ENCODE measurements at places on chromosomes 5 and 9.

- DNase-seq, result no peak
These were observed 126.2 kb downstream of the ADAMTS16 start for GRCh38 chr5:5266297-5266696.

DNA sequence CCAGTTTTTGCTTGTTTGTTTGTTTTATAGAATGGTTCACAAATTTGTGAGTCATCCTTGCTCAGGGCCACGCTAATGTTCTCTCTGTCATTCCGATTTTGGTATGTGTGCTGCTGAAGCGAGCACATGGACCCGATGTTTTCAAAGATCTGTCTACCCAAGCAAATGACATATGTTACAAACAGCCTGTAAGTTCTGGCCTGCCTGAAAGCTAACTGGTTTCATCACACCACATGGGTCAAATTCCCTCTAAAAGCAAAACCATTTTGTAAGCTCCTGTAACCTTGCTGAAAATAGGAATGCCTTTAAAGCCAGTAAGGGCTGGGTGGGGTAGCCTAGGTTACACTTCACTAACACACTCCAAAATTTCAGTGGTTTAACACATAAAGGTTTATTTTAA, 25.4 kb downstream of the DMRT3 start:
- no peak for DNase-seq

- no peak for DNase-seq
These were observed 464.1 kb downstream of the DMRT2 start for GRCh38 chr9:1514250-1514649.

DNA sequence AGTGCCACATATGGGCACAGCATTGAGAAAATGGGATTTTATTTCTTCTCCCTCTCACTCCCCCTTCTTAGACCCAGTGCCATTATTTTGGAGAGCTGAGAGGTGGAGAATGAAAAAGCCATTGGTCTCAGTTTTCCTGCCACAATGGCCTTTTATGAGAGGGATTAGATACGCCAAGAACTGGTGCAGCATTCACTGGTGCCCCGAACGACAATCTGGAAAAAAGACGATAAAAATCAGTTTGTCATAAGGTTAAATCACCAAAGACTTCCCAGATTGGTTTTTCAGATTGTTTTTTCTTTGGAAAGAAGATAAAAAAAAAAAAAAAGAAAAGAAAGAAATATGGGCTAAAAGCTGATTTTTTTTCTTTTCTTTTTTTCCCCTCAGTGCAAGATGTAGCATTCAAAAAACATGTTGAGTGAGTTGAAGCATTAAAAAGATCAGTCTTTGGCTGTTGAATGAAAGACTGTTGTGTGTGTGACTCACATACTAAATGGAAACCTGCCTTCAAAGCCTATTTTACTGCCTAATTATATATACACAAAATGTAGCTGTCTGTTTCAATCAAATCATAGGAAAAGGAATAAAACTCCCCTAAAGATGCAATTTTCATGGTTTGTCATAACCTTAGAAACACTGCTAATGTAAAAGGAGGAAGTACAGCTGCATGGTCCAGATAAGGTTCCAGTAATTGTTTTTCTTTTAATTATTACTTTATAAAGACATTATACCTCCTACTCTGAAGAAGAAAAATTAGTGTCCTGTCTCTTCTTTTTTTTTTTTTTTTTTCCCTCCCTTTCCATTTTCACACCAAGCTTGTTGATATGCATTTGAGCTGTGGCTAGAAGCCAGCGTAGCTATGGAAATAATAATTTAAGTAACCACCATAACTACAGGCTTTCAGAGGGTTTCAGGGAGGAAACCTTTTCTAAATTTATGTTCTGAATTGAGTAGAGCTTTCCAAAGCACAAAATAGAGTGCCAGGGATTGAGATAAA, 27.2 kb upstream of the ZNF608 start:
- no peak for DNase-seq

- no peak for DNase-seq
These were observed 50.7 kb downstream of the ICE1 start for GRCh38 chr5:5473226-5473625.

Measured in stimulated activated naive CD4-positive, alpha-beta T cell treated with Interleukin-2 at 50 U/mL for 16 hours (primary cell).